B cell (primary cell): ENCODE measurements at places on chromosomes 13 and 19. TPM values are rescaled to one million over a fixed set of nuclear protein-coding genes. Genes with fewer than 3 reads are reported as not detected.

The SLC8A2 gene
- total RNA-seq = not detected in 2 replicates

The SLC5A5 gene
- 0.07 and 0.12 TPM in 2 replicates for total RNA-seq

The PDX1 gene
- not detected in 2 replicates for total RNA-seq

The ATP8A2 gene
- total RNA-seq = 0.36 TPM in 1 of 2 replicates, not detected in the other

The C3 gene
- total RNA-seq = 0.47 and 2.0 TPM in 2 replicates

The PTPRH gene
- not detected in 2 replicates for total RNA-seq

The SCN1B gene
- total RNA-seq = 0.49 and 0.52 TPM in 2 replicates

The SPACA4 gene
- not detected in 2 replicates for total RNA-seq

The TBC1D17 gene
- total RNA-seq = 94.3 and 98.7 TPM in 2 replicates

The SERP2 gene
- not detected in 2 replicates for total RNA-seq

The DHDH gene
- 0.64 TPM in 1 of 2 replicates, not detected in the other for total RNA-seq

The FFAR3 gene
- not detected in 2 replicates for total RNA-seq

The ZNF730 gene
- 0.78 and 0.86 TPM in 2 replicates for total RNA-seq

The SLC17A7 gene
- 0.29 and 0.89 TPM in 2 replicates for total RNA-seq
